Stimulated activated CD4-positive, alpha-beta T cell treated with anti-CD3 and anti-CD28 coated beads, Interleukin-1b, Interleukin-23, amount 100 ng/mL, for 48 hours (primary cell): ENCODE measurements at places on chromosomes 5 and 9.

GRCh38 chr5:87113861-87114260 lies 153.8 kb upstream of the RASA1 start:
- no peak for DNase-seq

- DNase-seq: no peak
Measured at GRCh38 chr5:163885117-163885516, 379.7 kb downstream of the MAT2B start.

GRCh38 chr5:35830587-35830986 lies 26.1 kb upstream of the IL7R start:
- no peak for DNase-seq

DNA sequence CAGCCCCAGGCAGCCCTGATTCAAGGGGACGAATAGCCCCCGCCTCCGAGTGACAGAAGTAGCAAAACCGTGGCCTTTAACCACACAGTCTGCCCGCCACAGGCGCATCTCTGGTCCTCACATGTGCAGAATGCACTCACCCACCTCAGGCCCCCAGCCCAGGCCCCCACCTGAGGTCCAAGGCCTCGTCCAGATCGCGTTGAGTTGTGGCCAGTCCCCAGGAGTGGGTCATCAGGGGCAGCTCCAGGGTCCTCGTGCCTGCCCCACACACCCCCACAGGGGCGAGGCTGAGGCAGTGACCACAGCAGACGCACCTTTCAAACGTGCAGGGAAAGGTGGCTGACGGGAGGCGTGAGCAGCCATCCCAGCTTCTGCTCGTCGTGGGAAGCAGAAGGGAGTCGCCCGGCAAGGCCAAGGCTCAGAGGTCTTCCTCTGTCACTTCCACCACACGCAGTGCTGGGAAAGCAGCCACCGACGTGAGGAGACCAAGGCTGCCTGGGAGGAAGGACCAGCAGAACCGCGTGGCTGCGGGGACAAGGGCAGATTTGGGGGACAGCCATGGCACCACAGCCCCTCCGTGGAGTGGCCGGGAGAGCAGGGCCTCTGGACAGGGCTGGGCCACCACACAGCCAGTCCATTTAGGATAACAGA lies 77.8 kb upstream of the OTULINL start:
- no peak for DNase-seq

- no peak for DNase-seq
Measured at GRCh38 chr5:31023105-31023504, 170.4 kb upstream of the CDH6 start.

GRCh38 chr9:72363908-72364678 lies 915 bp downstream of the ZFAND5 start:
- peak; percentile 70 for DNase-seq

DNA sequence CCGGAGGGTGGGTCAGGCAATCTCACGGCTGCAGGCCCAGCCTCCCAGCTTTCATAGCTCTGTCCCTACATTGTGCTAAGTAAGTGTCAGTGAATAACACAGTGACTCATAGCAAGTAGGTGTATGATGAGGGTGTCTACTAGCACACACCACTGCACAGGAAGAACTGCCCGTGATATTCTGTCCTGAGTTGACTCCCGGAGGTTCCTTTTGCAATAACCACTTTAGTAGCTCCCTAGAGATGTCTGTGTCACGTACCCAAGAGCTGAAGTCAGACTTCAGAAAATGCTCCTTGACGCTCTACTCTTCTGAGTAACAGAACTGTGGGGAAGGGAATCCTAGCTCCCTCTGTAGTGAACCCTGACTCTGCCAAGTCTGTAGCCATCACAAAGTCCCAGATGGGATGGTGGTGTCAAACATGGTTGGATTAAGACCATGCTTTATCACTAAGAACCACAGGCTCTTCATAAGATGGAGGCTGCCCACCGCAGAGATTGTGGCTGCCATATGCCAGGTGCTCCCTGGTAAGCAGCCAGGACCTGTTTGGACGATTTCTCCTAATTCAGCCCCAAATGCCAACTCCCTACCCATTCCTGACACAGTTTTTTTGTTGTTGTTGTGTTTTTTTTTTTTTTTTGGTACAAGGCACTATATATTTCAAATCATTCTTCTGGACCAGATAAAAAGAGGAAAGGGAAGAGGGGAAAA lies 352.6 kb upstream of the PANK3 start:
- DNase-seq: no peak

GRCh38 chr5:100746730-100747129 lies 156.4 kb downstream of the ST8SIA4 start:
- no peak for DNase-seq

GRCh38 chr9:132806723-132807421 lies 71.2 kb downstream of the AK8 start:
- no peak for DNase-seq

DNA sequence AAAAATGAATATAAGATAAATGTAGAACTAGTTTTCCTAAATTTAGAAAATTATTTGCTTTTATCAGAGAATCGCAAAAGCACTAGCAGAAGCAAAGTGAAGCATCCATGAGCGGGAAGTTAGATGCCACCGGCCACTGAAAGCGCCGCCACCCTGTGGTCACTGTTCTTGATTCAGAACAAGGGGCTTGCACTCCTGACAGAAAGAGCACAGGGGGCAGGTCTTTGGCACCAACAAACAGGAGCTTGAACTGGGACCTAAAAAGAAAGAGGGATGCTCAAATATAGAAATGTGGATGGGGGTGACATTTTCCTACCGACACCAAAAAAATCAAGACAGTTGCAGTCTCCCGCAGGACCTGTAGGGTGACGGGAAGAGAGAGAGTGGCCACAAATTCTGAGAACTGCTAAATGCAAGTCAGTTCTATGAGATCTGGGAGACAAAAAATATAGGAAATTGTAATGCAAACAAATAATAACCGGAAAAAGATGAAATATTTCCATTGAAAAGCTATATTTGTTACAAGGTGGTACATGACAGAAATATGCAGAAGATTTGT lies 144.3 kb downstream of the CDH12 start:
- DNase-seq: no peak

DNA sequence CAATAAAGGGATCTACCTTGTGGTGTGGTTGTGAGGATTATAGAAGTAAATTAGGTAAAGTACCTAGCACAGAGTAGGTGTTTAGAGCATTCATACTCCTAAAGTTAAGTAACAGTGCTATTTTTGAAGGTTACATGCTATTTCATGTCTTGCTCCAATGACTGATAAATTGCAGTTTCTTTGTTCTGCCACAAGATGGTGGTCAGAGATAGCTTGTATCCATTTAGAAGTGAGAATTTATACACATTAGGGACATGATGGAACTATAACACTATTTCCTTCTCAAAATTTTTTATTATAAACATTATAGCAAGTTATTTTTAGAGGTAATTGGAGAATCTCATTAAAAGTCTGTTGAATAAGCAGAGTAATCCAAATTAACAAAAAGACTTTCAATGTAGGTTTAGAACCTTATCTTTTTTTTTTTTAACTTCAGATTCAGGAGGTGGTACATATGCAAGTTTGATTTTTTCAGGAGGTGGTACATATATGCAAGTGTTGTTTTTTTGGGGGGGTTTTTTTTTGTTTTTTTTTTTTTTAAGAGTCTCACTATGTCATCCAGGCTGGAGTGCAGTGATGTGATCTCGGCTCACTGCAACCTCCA lies 17.1 kb downstream of the MTREX start:
- no peak for DNase-seq

- no peak for DNase-seq
Measured at GRCh38 chr5:29262339-29263123, 1931.0 kb upstream of the CDH6 start.

DNA sequence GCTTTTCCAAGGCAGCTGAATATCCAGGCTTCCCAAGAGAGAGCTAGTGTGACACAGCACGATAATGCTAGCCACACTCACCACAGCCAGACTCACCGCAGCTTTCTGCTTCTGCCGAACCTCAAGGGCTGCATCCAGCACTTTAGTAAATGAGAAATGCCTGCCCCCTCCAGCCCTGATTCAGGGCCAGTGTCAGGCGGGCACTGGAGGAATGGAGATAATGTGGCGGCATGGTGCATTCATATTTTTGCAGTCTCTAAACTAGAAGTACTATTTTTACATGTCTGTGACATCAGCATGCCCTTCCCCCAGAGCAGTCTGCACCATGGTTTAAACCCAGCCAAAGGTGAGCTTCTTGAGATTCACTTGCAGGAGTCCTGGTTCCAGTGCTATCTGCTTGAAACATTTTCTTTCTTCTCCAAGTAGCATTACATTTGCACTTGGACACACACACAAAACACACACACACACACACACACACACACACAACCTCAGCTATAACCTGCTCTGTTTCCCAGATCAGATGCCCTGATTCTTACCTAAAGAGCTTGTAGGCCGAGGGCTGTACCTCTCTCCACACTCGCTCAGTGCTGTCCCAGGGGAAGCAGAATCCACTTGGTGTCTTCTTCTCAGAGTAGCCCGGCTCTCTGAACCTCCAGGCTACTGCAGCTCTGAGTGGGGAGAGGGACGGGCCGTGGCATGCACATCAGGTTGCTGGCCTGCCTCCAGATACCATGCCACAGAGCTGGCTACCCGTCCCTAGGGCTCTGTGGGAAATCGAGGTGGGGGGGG lies at the start of gene FGF1:
Gene FGF1, minus strand, starts transcription at position 673 of the 792 bp plus-strand sequence. CDS start 71,963 bp downstream, outside the sequence.
- DNase-seq: no peak

DNA sequence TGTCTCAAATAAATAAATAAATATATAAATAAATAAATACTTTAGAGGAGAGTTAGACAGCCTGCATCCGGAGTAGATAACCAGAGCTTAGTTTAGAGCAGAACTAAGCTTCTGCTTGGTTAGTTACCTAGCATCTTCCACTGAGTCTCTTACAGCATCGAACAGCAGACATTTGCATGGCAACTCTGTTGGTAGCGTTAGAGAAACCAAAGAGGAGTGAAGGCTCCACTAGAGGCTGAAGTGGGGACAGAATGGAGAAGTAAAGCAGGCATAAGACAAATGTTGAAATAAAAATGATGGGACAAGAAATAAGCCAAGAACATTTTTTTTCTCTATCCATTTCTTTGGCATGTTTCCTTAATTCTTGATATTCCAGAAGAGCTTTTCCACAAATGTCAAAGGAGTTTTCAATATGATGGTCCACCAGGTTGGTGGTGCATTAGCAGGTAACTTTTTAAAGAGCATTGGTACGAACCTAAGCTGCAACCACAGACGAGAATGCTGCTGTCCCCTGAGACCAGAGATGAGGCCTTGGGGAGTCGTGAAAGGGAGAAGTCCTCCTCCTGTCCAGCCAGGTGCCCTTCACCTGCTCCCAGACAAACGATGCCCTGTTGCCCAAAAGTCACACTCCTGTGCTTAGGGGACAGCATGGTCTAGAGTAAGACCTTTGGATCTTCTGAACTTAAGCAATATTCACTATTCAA lies 438.3 kb downstream of the DIRAS2 start:
- no peak for DNase-seq

- no peak for DNase-seq
Measured at GRCh38 chr5:106290841-106291240, 1379.9 kb downstream of the EFNA5 start.

GRCh38 chr9:785997-786396 lies 55.5 kb upstream of the DMRT1 start:
- no peak for DNase-seq

- no peak for DNase-seq
Measured at GRCh38 chr9:80156756-80157472, 585.1 kb downstream of the TLE4 start.

GRCh38 chr9:86163503-86163902 lies 64.1 kb upstream of the GOLM1 start:
- no peak for DNase-seq

- DNase-seq: no peak
Measured at GRCh38 chr9:133331221-133331620, 4.8 kb downstream of the SURF6 start.

DNA sequence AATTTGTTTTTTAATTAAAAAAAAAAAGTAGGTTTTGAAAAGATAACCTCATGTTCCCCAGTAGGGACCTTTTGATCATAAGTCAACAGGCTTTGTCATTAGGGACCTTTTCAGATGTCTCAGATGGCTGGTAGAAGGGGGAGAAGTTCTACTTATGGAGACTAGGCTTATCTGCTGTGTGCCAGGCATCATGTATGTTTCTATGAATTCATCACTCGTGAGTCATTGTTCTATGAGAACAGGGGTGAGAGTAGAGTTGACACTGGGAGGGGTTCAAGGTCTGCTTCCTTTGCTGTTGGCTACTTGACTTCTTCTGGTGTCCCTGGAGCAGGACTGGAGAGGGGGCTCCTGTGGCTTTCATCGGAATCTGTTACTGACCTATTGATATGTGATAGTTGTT lies 138.8 kb downstream of the KDM4C start:
- peak; percentile 5 for DNase-seq

DNA sequence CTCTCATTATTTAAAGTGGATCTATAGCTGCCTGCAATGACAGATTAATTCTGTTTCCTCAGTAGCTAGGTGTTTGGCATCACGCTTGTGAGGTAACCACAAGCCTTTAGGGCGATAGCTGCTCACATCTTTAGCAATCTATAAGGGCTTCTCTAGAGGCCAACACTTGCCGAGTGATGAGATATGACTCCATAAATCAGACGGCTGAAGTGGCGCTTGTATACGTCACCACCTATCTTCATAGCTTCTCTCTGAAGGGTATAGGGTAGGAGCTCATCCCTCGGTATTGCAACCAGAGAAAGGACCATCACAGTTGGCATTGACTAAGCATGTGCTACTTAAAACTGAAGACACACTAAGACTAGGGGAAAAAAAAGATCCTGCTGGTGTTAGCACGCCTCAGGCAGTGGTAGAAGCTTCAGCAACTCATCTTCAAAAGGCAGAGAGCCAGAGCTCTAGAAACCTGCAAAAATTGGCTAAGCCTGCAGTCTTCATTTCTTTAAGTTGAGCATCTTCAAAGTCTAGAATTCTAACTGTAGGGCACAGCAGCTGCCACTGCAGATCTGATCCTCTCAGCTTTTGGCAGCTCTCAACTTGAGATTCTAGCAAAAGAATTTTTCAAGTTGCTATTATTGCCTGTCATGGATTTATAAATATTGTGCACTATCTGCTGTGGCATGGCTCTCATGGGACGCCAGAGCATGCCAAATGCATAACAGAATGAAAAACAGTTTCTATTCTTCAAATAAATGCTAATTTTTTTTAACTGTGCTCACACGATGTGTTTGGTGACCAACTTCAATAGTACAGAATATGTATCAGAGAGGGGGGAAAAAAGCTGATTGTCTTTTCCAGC lies 37.5 kb downstream of the PSMB7 start:
- DNase-seq: no peak

- DNase-seq: no peak
Measured at GRCh38 chr5:150341331-150341730, 16.2 kb upstream of the TCOF1 start.

DNA sequence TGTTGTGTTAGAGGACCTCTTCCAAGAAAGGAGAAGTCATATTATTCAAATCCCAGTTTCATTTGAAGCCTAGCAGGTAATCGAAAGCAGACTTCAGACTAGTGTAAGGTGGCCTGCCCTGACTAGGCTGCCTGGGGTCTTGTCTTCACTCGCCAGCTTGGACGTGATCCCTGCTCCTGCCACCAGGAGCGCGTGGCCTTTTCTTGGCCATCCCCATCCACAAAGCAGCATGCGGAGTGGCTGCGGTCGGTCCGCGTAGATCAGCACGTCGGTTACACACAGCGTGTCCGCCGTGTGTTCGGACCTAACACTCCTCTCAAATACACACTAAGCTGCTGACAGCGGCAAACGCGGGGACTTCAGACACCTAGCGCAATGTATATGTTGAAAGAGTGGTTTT lies 37.3 kb downstream of the CFAP77 start:
- DNase-seq: no peak

GRCh38 chr9:114486205-114486963 lies 18.9 kb downstream of the WHRN start:
- DNase-seq: no peak
